ENCODE measurements at places on chromosomes 5 and 9.

DNA sequence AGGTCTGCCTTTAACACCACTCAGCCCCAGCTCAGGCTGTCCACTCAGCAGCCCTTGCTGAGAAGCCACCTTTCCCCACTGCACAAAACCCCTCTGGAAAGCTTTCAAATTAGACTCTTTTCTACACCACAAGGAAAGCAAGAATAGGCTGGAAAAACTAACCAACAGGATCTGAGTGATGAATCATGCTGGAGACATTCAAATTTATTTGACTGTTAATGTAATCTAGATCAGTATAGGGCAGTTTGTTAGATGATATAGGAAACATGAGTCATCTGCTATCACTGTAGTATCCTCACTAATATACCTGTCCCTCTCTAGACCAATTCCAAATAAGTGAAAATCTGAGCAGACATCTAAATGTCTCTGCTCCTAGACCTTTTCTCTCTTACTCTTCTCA lies 127.8 kb upstream of the PAM start:
- no peak for DNase-seq

- DNase-seq, result no peak
Observed at GRCh38 chr5:93582677-93583438, at the start of gene NR2F1. TSS of gene NR2F1 (plus strand) at chr5:93583222. CDS start at chr5:93585024, 1,802 bp downstream.

- DNase-seq, result no peak
Observed at GRCh38 chr9:32419921-32420320, 35.5 kb downstream of the ACO1 start.

DNA sequence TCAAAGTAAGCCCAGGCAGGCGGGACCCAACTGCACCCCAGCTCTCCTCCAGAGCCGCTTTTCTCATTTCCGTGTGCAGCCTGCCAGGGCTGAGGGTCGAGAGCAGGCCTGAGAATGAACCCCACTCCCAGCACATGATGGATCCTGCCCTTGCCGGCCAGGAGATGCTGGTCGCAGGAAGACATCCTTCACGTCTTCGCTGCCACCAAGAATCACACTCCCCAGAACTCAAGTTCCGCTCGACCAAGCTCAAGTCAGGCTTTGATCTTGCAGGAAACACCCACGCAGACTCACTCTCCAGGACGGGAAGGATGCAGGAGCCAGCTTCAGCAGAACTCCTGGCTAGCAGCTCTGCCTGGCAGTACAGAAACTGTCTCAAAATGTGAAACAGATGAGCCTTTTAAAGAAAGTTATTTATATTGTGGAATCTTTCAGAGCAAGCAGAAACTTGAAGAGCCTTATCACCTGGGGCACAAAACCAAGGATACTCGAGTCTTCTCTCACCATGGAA lies 102.4 kb downstream of the ROR2 start:
- no peak for DNase-seq

- DNase-seq, result no peak
Observed at GRCh38 chr5:177502886-177503285, 5.5 kb upstream of the PDLIM7 start.

DNA sequence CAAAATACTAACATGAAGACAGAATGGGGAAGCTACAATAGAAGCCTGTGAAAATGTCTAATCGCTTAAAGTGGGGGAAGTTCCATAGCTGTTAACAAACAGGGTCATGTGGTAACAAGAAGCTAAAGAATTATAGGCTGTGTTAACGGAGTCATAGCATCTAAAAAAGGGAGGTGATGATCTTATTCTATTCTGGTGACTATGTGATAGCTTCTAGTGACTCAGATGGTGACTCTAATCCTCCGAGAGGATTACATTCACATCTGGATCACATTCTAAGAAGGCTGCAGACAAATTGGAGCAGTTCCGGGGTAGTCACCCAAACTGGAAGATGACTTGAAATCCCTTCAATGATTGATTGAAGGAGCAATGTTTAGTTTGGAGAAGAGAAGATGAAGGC lies 142.1 kb downstream of the LIFR start:
- DNase-seq, result no peak

GRCh38 chr5:165457859-165458481 lies 1952.6 kb downstream of the MAT2B start:
- no peak for DNase-seq

DNA sequence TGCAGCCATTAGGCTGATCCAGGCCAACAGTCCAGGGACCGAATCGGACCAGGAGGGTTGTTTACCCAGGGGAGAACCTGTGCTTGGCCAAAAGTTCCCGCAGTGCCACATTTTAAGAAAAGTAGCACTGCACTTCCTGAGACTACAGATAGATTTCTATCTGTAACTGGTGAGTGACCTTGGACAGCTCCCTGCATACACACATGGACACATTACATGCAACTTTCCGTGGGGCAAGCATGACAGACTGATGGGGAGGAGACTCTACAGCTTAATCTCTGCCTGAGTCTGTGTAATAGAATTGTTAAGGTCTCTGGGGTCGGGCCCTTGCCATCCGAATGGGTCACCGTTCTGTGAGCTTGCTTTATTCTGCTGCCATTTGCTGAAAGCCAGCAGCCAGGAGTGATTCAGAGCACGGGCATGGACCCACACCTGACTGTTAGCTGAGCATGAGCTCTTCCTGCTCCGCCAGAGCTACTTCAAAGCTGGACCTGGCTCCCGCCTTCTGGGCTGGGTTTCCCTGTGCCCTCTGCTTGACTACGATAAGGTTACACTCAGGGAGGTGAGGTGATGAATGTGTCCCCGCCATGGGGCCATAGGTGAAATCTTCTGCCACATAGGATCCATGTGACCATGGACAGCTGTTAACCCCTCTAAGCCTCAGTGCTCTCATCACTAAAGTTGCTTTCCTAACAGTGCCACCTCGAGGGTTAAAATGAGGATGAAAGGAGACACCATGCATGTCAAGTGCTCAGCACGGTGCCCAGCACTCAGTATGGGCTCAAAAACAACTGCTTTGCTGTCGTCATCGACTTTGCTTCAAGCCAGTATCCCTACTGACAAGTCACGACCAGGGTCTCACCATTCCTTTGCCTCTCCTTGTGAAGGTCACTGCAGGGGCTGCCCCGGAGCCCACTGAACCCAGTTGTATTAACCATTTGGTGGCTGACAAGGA lies 200.0 kb downstream of the MELK start:
- DNase-seq, result no peak

- no peak for DNase-seq
Observed at GRCh38 chr9:3842839-3843238, 317.0 kb upstream of the RFX3 start.

GRCh38 chr5:82594097-82594496 lies 315.9 kb upstream of the RPS23 start:
- DNase-seq, result no peak

GRCh38 chr9:34072868-34073590 lies 24.3 kb upstream of the UBAP2 start:
- no peak for DNase-seq

DNA sequence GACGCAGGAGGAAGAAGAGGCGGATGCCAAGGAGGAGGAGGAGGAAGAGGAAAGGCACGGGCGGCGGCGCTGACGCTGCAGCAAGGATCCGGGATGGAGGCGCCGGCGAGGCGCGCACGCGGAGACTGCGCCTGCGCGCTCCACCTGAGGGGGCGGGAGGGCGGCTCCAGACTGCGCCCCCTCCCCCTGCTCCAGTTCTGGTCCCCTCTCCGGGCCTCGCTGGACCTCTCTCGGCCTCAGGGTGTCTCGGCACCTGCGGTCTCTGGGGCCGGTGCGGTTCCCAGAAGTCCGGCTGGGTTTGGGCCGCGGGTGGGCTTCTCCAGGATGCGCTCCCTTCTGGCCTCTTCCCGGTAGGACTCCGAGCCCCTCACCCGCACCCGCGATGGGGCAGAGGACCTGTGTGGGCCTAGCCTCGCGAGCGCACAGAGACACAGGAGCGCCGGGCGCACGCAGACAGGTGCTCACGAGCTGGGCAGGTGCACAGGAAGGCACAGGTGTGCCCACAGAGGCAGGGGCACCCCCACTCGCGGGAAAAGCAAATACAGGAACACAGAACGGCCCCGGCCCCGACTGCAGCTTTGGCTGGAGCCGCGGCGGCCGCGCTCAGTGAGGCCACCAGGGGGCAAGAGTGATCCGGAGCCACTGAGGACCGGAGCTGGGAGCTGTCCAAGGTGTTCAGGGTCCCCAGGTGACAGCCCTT lies at the start of gene NPDC1:
Gene NPDC1 (minus strand): TSS at position 90 of the 700 bp plus-strand sequence. CDS start 188 bp downstream, outside the sequence.
- peak; percentile 86 for DNase-seq

GRCh38 chr9:137757613-137758029 lies 120.0 kb upstream of the CACNA1B start:
- peak; percentile 51 for DNase-seq

DNA sequence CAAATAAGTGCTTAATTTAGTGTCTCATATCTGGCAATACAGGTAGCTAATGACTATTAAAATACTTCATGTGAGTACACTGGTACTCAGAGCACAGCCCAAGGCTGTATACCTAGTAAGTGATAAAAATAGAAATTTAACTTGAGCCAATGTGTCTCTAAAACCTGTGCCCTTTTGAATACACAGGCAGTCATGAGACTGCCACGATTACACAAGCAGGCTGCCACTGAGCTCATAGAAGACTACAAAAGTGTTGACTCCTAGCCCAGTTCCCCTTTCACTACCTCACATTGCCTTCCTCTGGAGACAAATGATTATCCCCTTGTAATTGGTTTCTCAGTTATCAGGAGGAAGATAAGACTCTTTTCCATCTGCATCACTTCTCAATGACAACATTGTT lies 66.3 kb upstream of the PAPPA start:
- DNase-seq, result no peak

GRCh38 chr9:126002476-126003350 lies 255.5 kb downstream of the PBX3 start:
- no peak for DNase-seq

- DNase-seq, result no peak
Observed at GRCh38 chr9:77756449-77756848, 108.3 kb upstream of the GNA14 start.

DNA sequence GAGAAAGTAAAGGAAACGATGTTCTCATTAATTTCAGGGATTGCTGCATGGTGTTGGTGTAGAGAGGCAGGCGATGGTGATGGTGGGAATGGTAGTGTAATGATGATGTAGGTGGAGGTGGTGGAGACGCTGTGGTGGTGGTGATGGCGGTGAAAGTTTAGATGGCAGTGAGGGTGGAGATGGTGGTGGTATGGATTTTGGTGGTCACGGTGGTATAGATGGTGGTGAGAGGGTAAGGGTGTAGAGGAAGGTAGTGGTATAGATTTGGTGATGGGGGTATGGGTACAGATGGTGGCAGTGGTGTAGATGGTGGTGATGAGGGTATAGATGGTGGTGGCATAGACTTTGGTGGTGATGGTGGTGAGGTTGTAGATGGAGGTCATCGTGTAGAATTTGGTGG lies 179.2 kb upstream of the OTULINL start:
- no peak for DNase-seq

DNA sequence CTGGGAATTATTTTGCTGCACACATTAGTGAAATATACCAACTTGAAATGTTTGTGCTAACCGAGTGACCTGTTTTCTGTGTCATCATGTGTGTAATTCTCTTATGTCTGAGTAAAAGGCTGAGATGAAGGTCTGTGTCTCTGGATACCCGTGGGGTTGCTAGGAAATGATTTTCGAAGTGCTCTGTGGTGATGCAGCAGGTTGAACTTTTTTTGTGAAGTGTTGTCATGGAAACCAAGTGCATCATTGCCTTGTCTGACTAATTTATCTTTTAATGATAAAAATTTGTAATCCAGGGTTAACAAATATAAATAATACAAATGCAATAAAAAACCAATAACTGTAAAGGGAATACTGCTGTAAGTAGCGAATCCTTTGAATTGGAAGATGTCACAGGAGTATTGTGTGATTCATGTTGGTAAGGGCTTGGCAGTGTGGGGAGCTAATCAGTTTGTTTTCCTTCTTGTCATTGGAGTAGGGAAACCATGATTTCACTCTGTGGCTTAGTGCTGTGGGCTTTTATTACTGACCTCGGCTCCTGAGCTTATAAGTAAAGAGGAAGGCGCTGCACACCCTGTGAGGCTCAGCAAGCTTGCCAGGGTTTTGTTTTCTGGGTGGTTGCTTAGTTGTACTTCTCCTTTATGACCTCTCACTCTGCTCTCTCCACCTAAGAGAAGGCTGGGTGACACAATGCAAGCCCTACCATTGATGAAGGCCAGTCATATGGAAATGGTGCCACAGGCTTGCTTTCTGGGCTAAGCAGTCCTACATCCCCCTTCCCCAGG lies 22.3 kb downstream of the PDE8B start:
- DNase-seq, result peak; percentile 6

GRCh38 chr9:92960561-92961290 lies 13.4 kb downstream of the FGD3 start:
- DNase-seq, result no peak

GRCh38 chr5:177423671-177424070 lies 2.8 kb upstream of the GRK6 start:
- no peak for DNase-seq

- DNase-seq, result no peak
Observed at GRCh38 chr5:34608859-34609648, 47.1 kb upstream of the RAI14 start.

GRCh38 chr9:120267929-120268328 lies 312.0 kb downstream of the CDK5RAP2 start:
- no peak for DNase-seq

- no peak for DNase-seq
Observed at GRCh38 chr5:83179966-83180365, 102.6 kb downstream of the XRCC4 start.

DNA sequence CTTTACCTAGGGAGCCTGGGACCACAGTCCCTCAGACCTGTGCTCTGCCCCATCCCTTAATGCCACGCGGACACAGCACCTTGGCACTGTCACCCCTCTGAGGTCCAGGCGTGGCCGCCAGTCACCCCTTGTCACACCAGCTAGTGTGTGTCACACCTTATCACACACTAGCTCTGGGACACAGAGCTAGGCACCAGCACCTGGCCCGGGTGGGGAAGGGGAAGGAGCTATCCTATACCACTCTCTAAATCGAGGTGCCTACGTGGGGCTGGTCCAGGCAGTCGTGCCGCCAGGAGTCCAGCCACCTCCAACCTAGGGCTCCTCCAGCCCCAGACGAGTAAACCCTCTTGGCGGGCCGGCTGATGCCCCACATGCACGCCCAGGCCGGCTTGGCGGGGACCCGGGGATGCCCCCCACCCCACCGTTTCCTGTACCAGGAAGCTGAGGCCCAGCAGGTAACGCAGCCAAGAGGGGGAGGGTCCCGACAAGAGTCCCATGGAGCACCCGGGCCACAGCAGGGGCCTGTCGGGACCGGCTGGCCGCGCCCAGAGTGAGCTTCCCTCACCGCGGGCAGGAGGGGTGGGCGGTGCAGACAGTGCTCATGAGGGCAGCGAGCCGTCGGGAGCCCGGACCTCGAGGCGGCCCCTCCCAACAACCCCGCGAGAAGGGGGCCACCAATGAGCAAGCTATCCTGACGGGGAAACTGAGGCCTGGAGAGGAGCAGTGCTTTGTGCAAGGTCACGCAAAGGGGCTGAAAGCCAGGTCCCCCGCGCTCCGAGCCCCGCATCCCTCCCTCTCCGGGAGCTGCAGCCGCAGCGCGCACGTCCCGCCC lies 550 bp downstream of the CORO2A start:
- peak; percentile 41 for DNase-seq

DNA sequence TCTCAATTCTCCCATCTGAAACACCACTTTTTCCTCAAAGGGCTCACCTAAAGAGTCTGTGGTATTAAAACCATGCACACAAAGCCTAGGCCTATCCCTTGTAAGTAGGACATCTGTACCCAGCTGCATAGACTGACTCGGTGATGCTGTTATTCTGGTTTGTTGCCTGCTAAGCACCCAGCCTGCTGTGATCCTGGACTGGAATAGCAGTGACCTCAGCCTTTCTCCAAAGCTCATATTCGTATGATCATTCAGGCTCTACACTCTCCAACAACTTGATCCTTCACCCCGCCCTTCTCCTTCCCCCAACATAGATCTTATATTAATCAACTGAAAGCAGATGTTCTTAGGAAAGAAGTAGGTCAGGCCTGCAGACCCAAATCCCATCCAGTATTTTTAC lies 81.4 kb upstream of the WWC1 start:
- no peak for DNase-seq
